Thyroid gland (tissue), 4 donors: ENCODE measurements at places on chromosomes 2 and 18. TPM values are rescaled to one million over a fixed set of nuclear protein-coding genes. Genes with fewer than 3 reads are reported as not detected.
A peak's percentile ranks its signal among the peaks of the same experiment; 100 is the strongest.

GRCh38 chr18:68742206-68742605 is 27.3 kb upstream of the TMX3 start:
- H3K4me3 ChIP-seq: no peak overlapping the region
- H3K36me3 ChIP-seq: no peaks in the 10 kb centered on the region
- H3K4me1 ChIP-seq: no peaks in the 10 kb centered on the region
- H3K27ac ChIP-seq: no peak overlapping the region
- H3K27me3 ChIP-seq: no peaks in the 10 kb centered on the region

- H3K4me1 ChIP-seq: no peaks in the 10 kb centered on the region
- no peaks in the 10 kb centered on the region for H3K27me3 ChIP-seq
- H3K36me3 ChIP-seq: no peaks in the 10 kb centered on the region
- DNase-seq: no peak
- H3K4me3 ChIP-seq: no peak overlapping the region
Measured at GRCh38 chr2:181275643-181276070, 181.5 kb upstream of the ITGA4 start.

GRCh38 chr2:150610670-150611279 is 123.3 kb upstream of the RND3 start:
- H3K4me1 ChIP-seq: no peaks in the 10 kb centered on the region
- no peaks in the 10 kb centered on the region for H3K27me3 ChIP-seq
- peak; percentile 37 for DNase-seq
- H3K27ac ChIP-seq: no peak overlapping the region
- H3K36me3 ChIP-seq: no peaks in the 10 kb centered on the region

GRCh38 chr2:202099515-202099914 is 26.5 kb downstream of the KIAA2012 start:
- no peak for DNase-seq
- H3K4me1 ChIP-seq: no peaks in the 10 kb centered on the region
- no peak overlapping the region for H3K4me3 ChIP-seq
- H3K36me3 ChIP-seq: no peaks in the 10 kb centered on the region
- no peak overlapping the region for H3K27ac ChIP-seq
- H3K27me3 ChIP-seq: no peaks in the 10 kb centered on the region

DNA sequence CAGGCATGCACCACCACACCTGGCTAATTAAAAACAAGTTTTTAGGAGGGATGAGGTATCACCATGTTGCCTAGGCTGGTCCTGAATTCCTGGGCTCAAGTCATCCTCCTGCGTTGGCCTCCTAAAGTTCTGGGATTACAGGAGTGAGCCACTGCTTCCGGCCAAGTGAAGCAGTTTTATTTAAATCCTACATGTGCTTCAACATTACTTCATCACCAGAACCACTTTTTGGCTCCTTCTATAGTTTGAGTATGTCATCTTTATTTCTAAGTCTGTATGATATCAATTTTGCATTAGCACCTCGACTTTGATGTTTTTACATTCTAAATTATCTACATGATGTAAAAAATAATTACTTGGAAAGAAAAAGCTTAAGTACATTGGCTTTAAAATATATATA is 144.3 kb downstream of the FMNL2 start:
- H3K4me3 ChIP-seq: no peak overlapping the region
- no peaks in the 10 kb centered on the region for H3K36me3 ChIP-seq
- no peak overlapping the region for H3K27ac ChIP-seq

The CPO gene
- total RNA-seq: not detected

DNA sequence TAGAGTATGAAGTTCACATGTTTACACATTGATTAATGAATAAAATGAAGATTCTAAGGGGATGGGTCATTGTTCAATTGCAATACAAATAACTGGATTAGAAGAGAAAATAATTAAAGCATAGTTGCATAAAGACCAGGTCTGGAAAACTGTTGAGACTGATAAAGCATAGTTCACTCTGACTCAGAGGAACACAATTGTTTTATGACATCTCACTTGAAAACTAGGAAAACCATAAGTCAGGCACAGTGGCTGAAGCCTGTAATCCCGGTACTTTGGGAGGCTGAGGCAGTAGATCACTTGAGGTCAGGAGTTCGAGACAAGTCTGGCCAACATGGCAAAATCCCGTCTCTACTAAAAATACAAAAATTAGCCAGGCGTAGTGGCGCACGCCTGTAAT is 46.7 kb downstream of the PLA2R1 start:
- no peak overlapping the region for H3K4me3 ChIP-seq
- peaks cover 27% of the 10 kb centered on the region for H3K4me1 ChIP-seq
- no peaks in the 10 kb centered on the region for H3K27me3 ChIP-seq

DNA sequence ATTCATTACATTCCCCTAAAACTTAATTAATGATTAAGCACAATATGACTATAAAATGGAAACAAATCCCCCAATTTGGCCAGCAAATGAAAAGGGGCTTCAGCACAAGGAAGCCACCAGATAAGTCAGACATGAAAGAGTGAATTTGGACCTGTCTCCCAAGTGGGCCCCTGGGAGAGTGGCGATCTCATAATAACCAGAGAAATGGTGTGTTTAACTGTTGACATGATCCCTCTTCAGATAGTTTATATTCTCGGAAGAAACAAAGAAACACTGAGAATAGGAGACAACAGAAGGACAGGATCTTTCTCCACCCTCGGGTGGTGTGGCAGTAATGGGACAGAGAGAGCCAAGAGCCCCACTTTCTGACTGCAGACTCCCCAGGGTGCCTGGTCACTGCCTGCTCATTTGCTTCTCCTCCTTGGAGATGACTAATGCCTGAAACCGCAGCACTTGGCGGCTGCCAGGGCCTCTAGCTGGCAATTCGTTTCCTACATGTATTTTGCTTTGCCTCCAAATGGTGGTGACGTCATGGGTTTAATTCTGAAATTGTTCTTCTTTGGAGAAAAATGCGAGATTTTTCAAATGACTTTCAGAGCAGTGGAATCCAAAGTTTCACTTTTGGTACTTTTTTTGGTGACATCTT is 46.4 kb upstream of the SPP2 start:
- H3K4me1 ChIP-seq: no peaks in the 10 kb centered on the region
- H3K27ac ChIP-seq: no peak overlapping the region
- DNase-seq: no peak
- H3K27me3 ChIP-seq: no peaks in the 10 kb centered on the region

GRCh38 chr2:108367561-108368175 is 10.1 kb upstream of the SULT1C4 start:
- H3K4me3 ChIP-seq: no peak overlapping the region
- no peaks in the 10 kb centered on the region for H3K27me3 ChIP-seq
- H3K36me3 ChIP-seq: no peaks in the 10 kb centered on the region
- no peaks in the 10 kb centered on the region for H3K4me1 ChIP-seq
- H3K27ac ChIP-seq: no peak overlapping the region

The EMILIN1 gene
- total RNA-seq: 45.4 TPM

- DNase-seq: no peak
- H3K4me1 ChIP-seq: no peaks in the 10 kb centered on the region
- H3K27me3 ChIP-seq: no peaks in the 10 kb centered on the region
- no peaks in the 10 kb centered on the region for H3K36me3 ChIP-seq
- no peak overlapping the region for H3K4me3 ChIP-seq
- no peak overlapping the region for H3K27ac ChIP-seq
Measured at GRCh38 chr18:36561046-36561445, 263.5 kb downstream of the FHOD3 start.

The CYP27A1 gene
- 26.8 TPM for total RNA-seq

The CTIF gene
- total RNA-seq: 24.5 TPM

GRCh38 chr2:133097666-133098065 is 427.7 kb upstream of the LYPD1 start:
- no peaks in the 10 kb centered on the region for H3K27me3 ChIP-seq
- DNase-seq: no peak
- H3K4me3 ChIP-seq: no peak overlapping the region
- no peaks in the 10 kb centered on the region for H3K4me1 ChIP-seq
- no peak overlapping the region for H3K27ac ChIP-seq
- no peaks in the 10 kb centered on the region for H3K36me3 ChIP-seq

- no peaks in the 10 kb centered on the region for H3K36me3 ChIP-seq
- H3K27me3 ChIP-seq: no peaks in the 10 kb centered on the region
- H3K4me3 ChIP-seq: no peak overlapping the region
- H3K4me1 ChIP-seq: no peaks in the 10 kb centered on the region
- no peak overlapping the region for H3K27ac ChIP-seq
- DNase-seq: no peak
Measured at GRCh38 chr2:41828052-41828643, 219.7 kb upstream of the PKDCC start.

DNA sequence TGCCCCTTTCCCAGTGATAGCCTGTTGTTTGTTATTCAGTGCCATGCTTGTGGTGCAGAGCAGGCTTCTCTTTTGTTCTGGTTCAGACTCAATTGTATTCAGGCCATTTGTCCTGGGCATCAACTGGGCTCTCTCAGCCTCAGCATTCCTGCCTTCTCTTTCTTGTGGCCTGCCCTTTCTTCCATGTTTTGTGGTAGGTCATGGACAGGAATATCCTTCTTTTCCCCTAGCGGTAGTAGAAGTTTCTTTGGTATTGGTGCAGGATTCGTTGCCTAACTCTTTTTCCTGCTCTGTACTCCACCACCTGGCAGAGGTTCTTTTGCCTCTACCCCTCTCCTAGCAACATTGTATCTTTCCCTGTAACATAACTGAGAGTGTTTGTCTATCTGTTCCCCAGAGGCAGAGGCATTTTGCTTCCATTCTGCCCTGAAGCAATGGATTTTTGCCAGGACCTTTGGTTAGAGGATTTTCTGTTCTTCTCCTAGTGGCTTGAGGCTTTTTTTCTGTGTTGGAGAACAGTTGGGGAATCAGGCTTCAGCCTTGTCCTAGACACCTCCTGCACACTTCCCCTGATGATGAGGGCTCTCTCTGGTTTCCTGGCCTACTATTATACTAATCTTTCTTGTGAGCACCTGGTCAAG is 68.5 kb downstream of the NCOA1 start:
- H3K27me3 ChIP-seq: no peaks in the 10 kb centered on the region
- no peak for DNase-seq
- H3K4me3 ChIP-seq: no peak overlapping the region
- peaks cover 14% of the 10 kb centered on the region for H3K4me1 ChIP-seq
- H3K36me3 ChIP-seq: no peaks in the 10 kb centered on the region
- no peak overlapping the region for H3K27ac ChIP-seq

GRCh38 chr18:36314754-36315153 is 17.2 kb downstream of the FHOD3 start:
- no peak overlapping the region for H3K4me3 ChIP-seq
- peak; percentile 22 for DNase-seq
- peaks cover 16% of the 10 kb centered on the region for H3K4me1 ChIP-seq
- H3K36me3 ChIP-seq: no peaks in the 10 kb centered on the region
- H3K27me3 ChIP-seq: no peaks in the 10 kb centered on the region

The TRABD2A gene
- 1.9 TPM for total RNA-seq

- H3K36me3 ChIP-seq: no peaks in the 10 kb centered on the region
- H3K4me1 ChIP-seq: no peaks in the 10 kb centered on the region
- DNase-seq: no peak
Measured at GRCh38 chr18:33097126-33097525, 324.3 kb upstream of the KLHL14 start.

GRCh38 chr2:56130463-56131070 is 53.2 kb upstream of the CCDC85A start:
- no peaks in the 10 kb centered on the region for H3K4me1 ChIP-seq
- DNase-seq: peak; percentile 43
- H3K36me3 ChIP-seq: no peaks in the 10 kb centered on the region

The IL1A gene
- not detected for total RNA-seq

DNA sequence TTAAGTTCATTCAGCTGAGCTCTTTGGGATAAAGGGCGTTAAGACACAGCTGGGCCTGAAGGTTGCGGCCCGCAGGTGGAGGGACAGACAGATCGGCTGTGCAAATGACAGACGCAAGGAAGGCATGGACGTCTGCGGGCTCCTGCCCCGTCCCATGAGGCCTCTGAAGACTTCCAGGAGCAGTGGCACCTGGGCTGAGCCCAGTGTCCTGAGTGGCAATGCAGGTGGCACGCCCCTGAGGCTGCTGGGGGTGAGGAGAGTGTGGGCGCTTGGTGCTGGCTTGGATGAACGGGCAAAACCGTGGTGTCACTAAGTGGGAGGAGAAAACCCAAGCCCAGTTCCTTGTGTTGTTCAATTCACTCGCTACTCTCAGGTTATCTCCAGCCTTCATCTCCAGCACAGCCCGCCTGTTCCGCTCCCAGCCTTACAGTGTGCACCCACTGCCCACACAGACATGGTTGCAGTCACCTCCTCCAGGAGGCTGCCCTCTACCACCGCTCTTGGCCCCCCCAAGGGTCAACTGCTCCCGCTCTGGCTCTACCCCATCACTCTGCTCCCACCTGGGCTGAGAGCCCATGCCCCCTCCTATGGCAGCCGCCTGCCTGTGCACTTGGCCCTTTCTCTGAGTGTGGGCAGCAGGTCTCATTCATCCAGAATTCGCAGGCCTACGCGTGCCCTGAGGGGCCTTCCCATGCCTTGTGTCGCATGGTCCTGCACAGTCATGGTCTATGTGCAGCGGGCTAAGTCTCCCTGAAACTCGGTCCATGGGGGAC is 50.3 kb downstream of the PTGR3 start:
- no peaks in the 10 kb centered on the region for H3K36me3 ChIP-seq
- H3K4me1 ChIP-seq: no peaks in the 10 kb centered on the region
- DNase-seq: no peak
- H3K27ac ChIP-seq: no peak overlapping the region
- no peaks in the 10 kb centered on the region for H3K27me3 ChIP-seq
- no peak overlapping the region for H3K4me3 ChIP-seq

The MAP2 gene
- 90.3 TPM for total RNA-seq

GRCh38 chr2:218716070-218716469 is 5.4 kb downstream of the TTLL4 start:
- H3K4me1 ChIP-seq: peaks cover 5% of the 10 kb centered on the region
- no peak overlapping the region for H3K27ac ChIP-seq
- no peaks in the 10 kb centered on the region for H3K36me3 ChIP-seq
- DNase-seq: no peak

DNA sequence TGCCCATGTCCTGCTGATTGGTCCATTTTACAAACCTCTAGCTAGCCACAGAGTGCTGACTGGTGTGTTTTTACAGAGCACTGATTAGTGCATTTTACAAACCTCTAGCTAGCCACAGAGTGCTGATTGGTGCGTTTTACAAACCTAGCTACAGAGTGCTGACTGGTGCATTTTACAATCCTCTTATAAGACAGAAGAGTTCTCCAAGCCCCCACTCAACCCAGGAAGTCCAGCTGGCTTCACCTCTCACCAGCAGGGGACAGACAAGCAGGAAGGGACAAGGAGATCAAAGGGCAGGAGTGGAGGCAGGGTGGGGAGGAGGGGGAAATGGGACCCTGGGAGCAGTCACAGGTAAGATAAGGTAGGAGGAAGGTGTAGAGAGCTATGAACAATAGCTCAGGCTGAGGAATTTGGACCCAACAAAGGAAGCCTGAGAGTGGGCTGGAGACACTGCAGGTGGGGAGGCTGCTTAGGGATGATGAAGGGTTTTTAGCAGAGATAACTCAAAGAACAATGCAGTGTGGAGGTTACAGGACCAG is 37.1 kb downstream of the SH2D6 start:
- no peaks in the 10 kb centered on the region for H3K4me1 ChIP-seq
- H3K27ac ChIP-seq: no peak overlapping the region
- H3K4me3 ChIP-seq: no peak overlapping the region
- DNase-seq: no peak
